Aortic smooth muscle cell (primary cell): ENCODE measurements at places on chromosomes 6 and 20. TPM values are rescaled to one million over a fixed set of nuclear protein-coding genes. Genes with fewer than 3 reads are reported as not detected.

Gene THBS2
- total RNA-seq, result 1,212 and 1,885 TPM in 2 replicates

Gene OXT
- total RNA-seq, result not detected in 2 replicates

Gene APOBEC2
- not detected in 2 replicates for total RNA-seq

Gene SLC22A16
- not detected in 2 replicates for total RNA-seq

Gene GSTA4
- 32.6 and 62.7 TPM in 2 replicates for total RNA-seq

Gene SLC2A10
- 40.7 and 40.8 TPM in 2 replicates for total RNA-seq

Gene CST7
- total RNA-seq, result not detected in 2 replicates

Gene CCDC170
- total RNA-seq, result 0.31 and 2.0 TPM in 2 replicates

Gene VWA7
- total RNA-seq, result 0.13 and 0.19 TPM in 2 replicates

Gene SEMG1
- total RNA-seq, result not detected in 2 replicates

Gene FNDC1
- under 0.01 TPM in 1 of 2 replicates, not detected in the other for total RNA-seq

Gene MATN4
- not detected in 2 replicates for total RNA-seq

Gene BTBD3
- 28.0 and 33.2 TPM in 2 replicates for total RNA-seq

Gene SALL4
- total RNA-seq, result 0.12 TPM in 1 of 2 replicates, not detected in the other

Gene FAM120B
- total RNA-seq, result 14.5 and 16.5 TPM in 2 replicates

Gene BACH2
- under 0.01 and 0.19 TPM in 2 replicates for total RNA-seq

Gene DACT2
- 0.13 TPM in 1 of 2 replicates, not detected in the other for total RNA-seq

Gene TFAP2B
- total RNA-seq, result not detected in 2 replicates

Gene FAXC
- under 0.01 and 0.25 TPM in 2 replicates for total RNA-seq

Gene MYL9
- total RNA-seq, result 11.6 and 21.9 TPM in 2 replicates

Gene DSP
- total RNA-seq, result 0.25 and 0.53 TPM in 2 replicates

Gene KHDC1L
- total RNA-seq, result not detected in 2 replicates

Gene SMOC2
- 0.25 TPM in 1 of 2 replicates, not detected in the other for total RNA-seq

Gene MROH8
- 1.6 and 2.0 TPM in 2 replicates for total RNA-seq

Gene GSTA3
- 0.19 TPM in 1 of 2 replicates, not detected in the other for total RNA-seq

Gene AGER
- 0.13 and 0.37 TPM in 2 replicates for total RNA-seq

Gene SNX9
- total RNA-seq, result 151 and 157 TPM in 2 replicates

Gene KCNQ5
- total RNA-seq, result 6.7 and 7.5 TPM in 2 replicates

Gene DDO
- total RNA-seq, result 5.5 and 6.0 TPM in 2 replicates

Gene DST
- total RNA-seq, result 389 and 410 TPM in 2 replicates

Gene PREP
- 15.2 and 17.8 TPM in 2 replicates for total RNA-seq

Gene TSPO2
- total RNA-seq, result not detected in 2 replicates

Gene COL19A1
- total RNA-seq, result not detected in 2 replicates

Gene PEX7
- total RNA-seq, result 7.5 and 11.1 TPM in 2 replicates

Gene NKX2-2
- total RNA-seq, result not detected in 2 replicates

Gene CD40
- 7.3 and 7.8 TPM in 2 replicates for total RNA-seq

Gene LAMP5
- 2.2 and 2.4 TPM in 2 replicates for total RNA-seq

Gene DXO
- 9.8 and 10.2 TPM in 2 replicates for total RNA-seq

Gene MACROD2
- total RNA-seq, result 0.40 and 0.56 TPM in 2 replicates

Gene BAK1
- 10.8 and 12.6 TPM in 2 replicates for total RNA-seq

Gene FAM209A
- 0.12 TPM in 1 of 2 replicates, not detected in the other for total RNA-seq

Gene HS3ST5
- total RNA-seq, result under 0.01 and 0.06 TPM in 2 replicates

Gene HSP90AB1
- 370 and 374 TPM in 2 replicates for total RNA-seq

Gene HLA-DQB2
- total RNA-seq, result not detected in 2 replicates

Gene C6orf15
- not detected in 2 replicates for total RNA-seq

Gene CTAGE9
- not detected in 2 replicates for total RNA-seq

Gene AVP
- total RNA-seq, result not detected in 2 replicates

Gene RNF8
- 18.2 and 24.7 TPM in 2 replicates for total RNA-seq

Gene DYNLT2
- 0.81 and 1.1 TPM in 2 replicates for total RNA-seq

Gene CYP24A1
- not detected in 2 replicates for total RNA-seq

Gene LTA
- not detected in 2 replicates for total RNA-seq

Gene KCNK16
- not detected in 2 replicates for total RNA-seq

Gene RIPOR3
- 0.12 and 0.13 TPM in 2 replicates for total RNA-seq

Gene DEFB119
- not detected in 2 replicates for total RNA-seq

Gene IP6K3
- 0.12 TPM in 1 of 2 replicates, not detected in the other for total RNA-seq

Gene C20orf141
- total RNA-seq, result not detected in 2 replicates
